Trophoblast cell (in vitro differentiated cells and primary cell): ENCODE measurements at places on chromosomes 4 and X.

- no peak overlapping the region for H3K27ac ChIP-seq
- no peak for DNase-seq
- H3K36me3 ChIP-seq: no peaks in the 10 kb centered on the region
Measured at GRCh38 chr4:55314141-55314820, 31.8 kb upstream of the SRD5A3 start.

DNA sequence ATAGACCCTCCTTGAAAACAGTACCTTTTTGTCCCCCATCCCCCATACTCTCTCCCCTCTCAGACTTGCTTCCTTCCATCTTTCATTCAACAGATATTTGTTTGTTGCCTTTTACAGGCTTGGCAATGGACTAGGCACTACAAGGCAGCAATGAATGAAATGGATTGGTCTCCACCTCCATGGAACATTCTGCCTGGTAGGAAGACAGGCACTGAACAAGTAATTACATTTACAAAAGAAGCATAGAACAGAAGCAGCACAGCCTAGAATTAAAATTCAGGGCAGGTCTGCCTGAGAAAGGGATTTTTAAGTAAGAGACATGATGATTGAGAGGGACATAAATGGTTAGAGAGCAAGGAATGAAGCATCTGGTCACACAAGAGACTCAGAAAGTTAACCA is 346.1 kb downstream of the GRXCR1 start:
- no peaks in the 10 kb centered on the region for H3K4me1 ChIP-seq
- DNase-seq: no peak
- H3K27me3 ChIP-seq: no peaks in the 10 kb centered on the region
- no peak overlapping the region for H3K4me3 ChIP-seq
- no peak overlapping the region for H3K27ac ChIP-seq

DNA sequence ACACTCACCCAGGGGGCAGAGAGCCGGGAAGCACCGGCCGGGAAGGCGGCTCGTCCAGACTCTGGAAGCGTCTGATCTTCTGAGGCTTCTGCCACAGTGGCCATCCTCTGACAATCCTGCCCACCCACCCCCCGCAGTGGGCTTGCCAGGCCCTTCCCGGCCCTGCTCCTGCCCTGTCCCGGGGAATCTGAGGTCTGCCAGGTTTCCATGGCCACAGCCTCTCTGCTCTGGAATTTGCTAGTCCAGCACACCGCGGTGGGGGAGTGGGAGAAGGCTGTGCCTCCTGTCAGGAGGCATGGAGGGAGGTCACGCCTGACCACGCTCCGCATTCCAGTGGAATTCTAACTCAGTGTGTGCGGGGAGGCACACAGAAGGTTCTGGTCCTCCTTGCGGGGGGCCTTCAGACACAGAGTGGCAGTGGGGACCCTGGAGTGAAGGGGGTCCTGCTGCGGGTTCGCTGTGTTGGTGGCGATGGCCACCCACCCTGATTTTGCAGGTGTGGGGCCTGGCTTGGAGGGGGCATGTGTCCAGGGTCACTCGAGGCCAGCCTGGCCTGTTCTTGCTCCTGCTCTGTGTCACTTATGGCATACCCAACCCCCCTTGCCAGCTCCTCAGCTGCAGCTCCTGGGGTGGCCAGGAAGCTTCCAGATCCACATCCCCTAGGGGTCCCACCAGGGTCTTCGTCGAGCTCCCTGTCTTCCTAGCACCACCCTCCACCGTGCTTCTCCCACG is 55.6 kb upstream of the ADRA2C start:
- H3K27me3 ChIP-seq: no peaks in the 10 kb centered on the region
- H3K4me1 ChIP-seq: peaks cover 8% of the 10 kb centered on the region
- no peaks in the 10 kb centered on the region for H3K36me3 ChIP-seq
- H3K4me3 ChIP-seq: no peak overlapping the region
- no peak for DNase-seq

DNA sequence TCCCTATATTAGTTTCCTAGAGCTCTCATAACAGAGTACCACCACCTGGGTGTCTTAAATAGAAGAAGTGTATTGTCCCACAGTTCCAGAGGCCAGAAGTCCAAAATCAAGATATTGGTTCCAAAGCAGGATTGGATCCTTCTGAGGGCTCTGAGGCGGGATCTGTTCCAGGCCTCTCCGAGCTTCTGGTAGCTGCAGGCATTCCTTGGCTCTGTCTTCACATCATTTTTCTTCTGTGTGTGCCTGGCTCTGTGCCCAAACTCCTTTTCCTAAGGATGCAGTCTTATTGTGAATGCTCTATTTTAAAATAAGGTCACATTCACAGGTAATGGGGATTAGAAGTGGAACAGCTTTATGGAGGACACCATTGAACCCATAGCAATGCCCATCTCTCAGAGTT is 253.7 kb upstream of the TAPT1 start:
- H3K4me1 ChIP-seq: no peaks in the 10 kb centered on the region
- no peak overlapping the region for H3K4me3 ChIP-seq
- H3K36me3 ChIP-seq: no peaks in the 10 kb centered on the region
- H3K27me3 ChIP-seq: no peaks in the 10 kb centered on the region
- no peak for DNase-seq

- DNase-seq: no peak
- H3K4me3 ChIP-seq: no peak overlapping the region
- H3K36me3 ChIP-seq: peaks cover 3% of the 10 kb centered on the region
Measured at GRCh38 chr4:26406346-26406975, 83.8 kb downstream of the CCKAR start.

GRCh38 chr4:7358100-7358735 is 76.5 kb downstream of the PSAPL1 start:
- H3K36me3 ChIP-seq: no peaks in the 10 kb centered on the region
- H3K4me3 ChIP-seq: no peak overlapping the region
- peaks cover 2% of the 10 kb centered on the region for H3K4me1 ChIP-seq
- peak; percentile 17 for DNase-seq
- H3K27ac ChIP-seq: no peak overlapping the region

DNA sequence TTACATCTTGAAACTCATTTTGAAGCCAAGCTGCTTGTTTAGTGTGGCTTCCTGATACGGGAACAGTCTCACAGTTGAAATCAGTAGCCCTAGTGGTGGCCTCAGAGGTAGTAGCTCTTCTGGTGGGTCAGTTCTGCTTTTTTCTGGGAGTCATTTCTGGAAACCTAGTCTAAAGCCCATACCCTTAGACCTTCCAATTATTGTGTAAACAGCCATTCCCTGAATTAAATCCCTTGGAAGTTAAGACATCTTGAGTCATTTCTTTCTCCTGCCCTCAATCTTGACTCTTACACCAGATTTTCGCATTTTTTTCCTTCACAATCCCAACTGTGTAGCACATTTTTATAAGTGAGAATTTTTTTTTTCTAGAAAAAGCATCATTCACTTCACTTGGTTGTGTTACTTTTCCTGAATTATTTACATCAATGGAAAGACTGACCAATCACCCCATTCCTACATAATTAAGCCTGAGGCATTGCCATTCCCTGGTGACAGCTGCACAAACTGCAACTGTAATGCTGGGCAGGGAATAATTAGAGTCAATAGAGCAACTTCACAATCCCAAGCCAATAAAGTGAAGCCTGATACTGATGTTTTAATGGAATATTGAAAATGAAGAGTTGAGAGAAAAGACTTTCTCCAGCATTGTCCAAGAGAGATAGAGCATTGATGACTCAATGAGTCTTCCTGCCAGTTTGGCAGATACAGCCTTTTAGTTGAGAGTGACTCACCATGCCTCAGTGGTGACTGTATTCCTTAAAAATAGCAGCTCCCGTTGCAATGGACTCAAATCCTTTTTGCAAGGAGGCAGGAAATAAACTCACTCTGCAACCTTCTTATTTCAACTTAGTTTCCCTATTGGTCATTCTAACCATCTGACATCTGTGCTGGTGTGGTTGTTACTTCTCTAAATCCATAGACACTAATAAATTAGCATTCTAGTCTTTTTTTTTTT is 13.0 kb upstream of the SEPSECS start:
- H3K27ac ChIP-seq: peak overlapping the region; percentile 86
- peak; percentile 92 for DNase-seq
- no peak overlapping the region for H3K4me3 ChIP-seq
- no peaks in the 10 kb centered on the region for H3K36me3 ChIP-seq
- H3K4me1 ChIP-seq: peaks cover 16% of the 10 kb centered on the region
- no peaks in the 10 kb centered on the region for H3K27me3 ChIP-seq

DNA sequence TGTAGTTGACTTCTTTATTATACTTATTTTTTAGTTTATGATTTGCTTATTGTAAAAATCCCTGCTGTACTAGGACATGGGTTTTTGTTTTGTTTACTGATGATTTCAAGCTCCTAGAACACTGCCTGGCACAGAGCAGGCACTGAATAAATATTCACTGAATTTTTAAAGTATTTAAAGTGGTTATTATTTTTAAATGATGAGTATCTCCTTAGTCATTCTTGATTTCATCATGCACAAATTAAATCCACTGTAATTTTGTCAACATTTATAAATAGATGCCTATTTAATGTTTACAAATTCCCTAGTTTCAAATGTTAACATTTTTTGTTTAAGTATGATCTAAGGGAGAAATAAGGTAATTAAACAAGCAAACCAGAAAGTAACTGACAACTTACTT is 367.9 kb upstream of the SLIT2 start:
- no peaks in the 10 kb centered on the region for H3K27me3 ChIP-seq
- no peaks in the 10 kb centered on the region for H3K36me3 ChIP-seq
- H3K4me3 ChIP-seq: no peak overlapping the region
- no peak overlapping the region for H3K27ac ChIP-seq
- H3K4me1 ChIP-seq: no peaks in the 10 kb centered on the region

DNA sequence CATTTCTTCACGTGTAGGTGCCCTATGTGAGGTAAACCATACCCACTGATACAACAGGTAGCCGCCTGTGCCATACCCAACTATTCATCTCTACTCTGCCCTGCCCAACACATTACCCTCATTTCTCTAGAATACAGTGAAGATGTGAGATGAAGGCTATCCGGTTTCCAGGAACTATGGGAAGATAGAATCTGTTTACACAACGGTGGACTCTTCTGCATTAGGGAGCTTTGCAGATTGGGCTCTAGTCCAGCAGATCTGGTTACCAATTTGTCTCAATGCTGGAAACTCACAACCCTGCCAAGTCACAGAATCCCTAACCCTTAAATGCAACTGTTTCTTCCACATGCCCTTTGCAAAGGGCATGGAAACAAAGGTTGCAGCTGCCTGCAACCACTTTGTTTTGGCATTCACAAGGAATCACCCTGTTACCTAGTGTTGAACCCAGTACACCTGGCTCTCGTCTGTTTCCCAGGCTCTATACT is 6.4 kb upstream of the SLAIN2 start:
- H3K4me3 ChIP-seq: no peak overlapping the region
- H3K36me3 ChIP-seq: no peaks in the 10 kb centered on the region
- H3K27me3 ChIP-seq: no peaks in the 10 kb centered on the region

- DNase-seq: no peak
- no peak overlapping the region for H3K4me3 ChIP-seq
- H3K27me3 ChIP-seq: no peaks in the 10 kb centered on the region
- H3K4me1 ChIP-seq: no peaks in the 10 kb centered on the region
Measured at GRCh38 chr4:115945026-115945425, 831.6 kb upstream of the NDST4 start.

DNA sequence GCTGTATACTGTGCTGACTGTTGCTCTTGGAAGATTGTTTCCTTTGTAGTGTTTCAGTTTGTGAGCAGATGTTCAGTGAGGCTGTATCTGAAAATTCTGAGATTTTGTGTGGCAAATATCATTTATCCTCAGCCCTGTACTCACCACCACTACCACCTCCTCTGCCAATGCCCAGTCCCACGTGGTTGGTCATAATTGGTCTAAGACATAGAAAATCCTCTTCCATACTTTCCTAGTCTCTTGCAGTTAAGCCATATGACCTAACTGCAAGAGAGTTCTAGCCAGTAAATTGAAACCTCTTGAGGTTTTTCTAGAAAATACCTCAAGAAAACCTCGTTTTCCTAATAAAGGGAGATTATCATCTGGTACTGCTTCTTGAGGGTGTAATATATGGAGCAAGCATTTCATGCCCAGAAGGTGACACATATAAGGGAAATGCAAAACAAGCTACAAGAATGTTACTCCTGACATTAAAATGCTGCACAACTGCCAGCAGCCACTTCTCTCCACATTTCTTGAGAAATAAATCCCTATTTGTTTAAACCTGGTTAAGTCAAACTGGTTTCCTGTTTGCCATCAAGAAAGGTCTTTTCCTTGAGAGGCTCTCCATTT is 32.8 kb downstream of the ABCE1 start:
- peaks cover 7% of the 10 kb centered on the region for H3K36me3 ChIP-seq
- no peak overlapping the region for H3K27ac ChIP-seq
- no peak overlapping the region for H3K4me3 ChIP-seq
- no peaks in the 10 kb centered on the region for H3K4me1 ChIP-seq
- no peaks in the 10 kb centered on the region for H3K27me3 ChIP-seq

- no peak overlapping the region for H3K4me3 ChIP-seq
- H3K27ac ChIP-seq: no peak overlapping the region
- H3K27me3 ChIP-seq: no peaks in the 10 kb centered on the region
- H3K4me1 ChIP-seq: no peaks in the 10 kb centered on the region
Measured at GRCh38 chr4:187387739-187388138, 607.8 kb upstream of the ZFP42 start.

GRCh38 chrX:147741776-147742175 is 169.9 kb upstream of the FMR1 start:
- peaks cover 2% of the 10 kb centered on the region for H3K4me1 ChIP-seq
- H3K27ac ChIP-seq: no peak overlapping the region
- H3K4me3 ChIP-seq: no peak overlapping the region
- no peaks in the 10 kb centered on the region for H3K36me3 ChIP-seq
- DNase-seq: no peak

DNA sequence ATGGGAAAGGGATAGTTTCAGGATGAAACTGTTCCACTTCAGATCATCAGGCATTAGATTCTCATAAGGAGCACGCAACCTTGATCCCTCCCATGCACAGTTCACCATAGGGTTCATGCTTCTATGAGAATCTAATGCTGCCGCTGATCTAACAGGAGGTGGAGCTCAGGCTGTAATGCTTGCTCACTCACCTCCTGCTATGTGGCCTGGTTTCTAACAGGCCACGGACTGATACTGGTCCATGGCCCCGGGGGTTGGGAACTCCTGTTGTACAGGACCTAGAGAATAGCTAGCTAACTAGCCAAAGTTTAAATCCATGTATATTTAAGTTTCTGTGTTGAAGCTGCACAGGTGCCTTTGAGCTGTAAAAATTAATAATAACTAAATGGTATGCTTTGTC is 65.8 kb upstream of the MMAA start:
- no peak for DNase-seq
- no peak overlapping the region for H3K4me3 ChIP-seq
- H3K27me3 ChIP-seq: no peaks in the 10 kb centered on the region
- no peaks in the 10 kb centered on the region for H3K4me1 ChIP-seq
- no peak overlapping the region for H3K27ac ChIP-seq

GRCh38 chr4:174218127-174218790 is 65.2 kb downstream of the FBXO8 start:
- no peak overlapping the region for H3K4me3 ChIP-seq
- H3K27ac ChIP-seq: peak overlapping the region; percentile 82

DNA sequence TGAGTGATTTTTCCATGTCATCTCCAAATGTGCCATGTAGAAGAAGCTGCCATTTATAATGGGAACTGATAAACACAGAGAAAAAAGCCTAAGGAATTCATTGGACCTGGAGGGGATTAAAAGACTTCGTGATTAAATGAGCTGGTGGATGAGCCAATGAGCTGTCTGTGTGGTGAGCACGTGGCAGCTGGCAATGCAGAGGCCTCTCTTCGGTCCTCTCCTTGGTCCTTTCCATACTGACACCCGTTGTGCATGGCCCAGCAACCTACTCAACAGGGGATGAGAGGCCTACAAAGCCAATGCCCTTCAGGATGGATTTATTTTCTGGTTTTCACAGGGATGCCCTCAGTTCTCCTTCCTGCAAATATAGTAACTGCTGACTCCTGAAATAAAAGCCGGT is 87.7 kb upstream of the STS start:
- H3K4me3 ChIP-seq: no peak overlapping the region
- no peak for DNase-seq
- H3K36me3 ChIP-seq: peaks cover 4% of the 10 kb centered on the region
- H3K27ac ChIP-seq: no peak overlapping the region
- H3K4me1 ChIP-seq: no peaks in the 10 kb centered on the region
